ENCODE measurements at places on chromosomes 2 and 18. TPM values are rescaled to one million over a fixed set of nuclear protein-coding genes. Genes with fewer than 3 reads are reported as not detected.

KCNK3 gene
- total RNA-seq = not detected

STARD6 gene
- total RNA-seq = 0.14 TPM

C1QL2 gene
- not detected for total RNA-seq

SLC35G4 gene
- not detected for total RNA-seq

EXOC6B gene
- total RNA-seq = 42.7 TPM

RESP18 gene
- total RNA-seq = not detected

ALPI gene
- total RNA-seq = not detected

PELI1 gene
- total RNA-seq = 26.0 TPM

PARD3B gene
- total RNA-seq = 1.5 TPM

RNU2-63P gene
- total RNA-seq = 6.8 TPM

SATB2 gene
- 2.8 TPM for total RNA-seq

DNMT3A gene
- 8.0 TPM for total RNA-seq

MC4R gene
- total RNA-seq = not detected

CLIP4 gene
- 28.2 TPM for total RNA-seq

SLC30A3 gene
- total RNA-seq = not detected

SPHKAP gene
- total RNA-seq = not detected
